ENCODE measurements at places on chromosomes 12 and 14.

GRCh38 chr14:105142651-105143450 is 25.7 kb downstream of the JAG2 start:
- DNase-seq, result no peak

DNA sequence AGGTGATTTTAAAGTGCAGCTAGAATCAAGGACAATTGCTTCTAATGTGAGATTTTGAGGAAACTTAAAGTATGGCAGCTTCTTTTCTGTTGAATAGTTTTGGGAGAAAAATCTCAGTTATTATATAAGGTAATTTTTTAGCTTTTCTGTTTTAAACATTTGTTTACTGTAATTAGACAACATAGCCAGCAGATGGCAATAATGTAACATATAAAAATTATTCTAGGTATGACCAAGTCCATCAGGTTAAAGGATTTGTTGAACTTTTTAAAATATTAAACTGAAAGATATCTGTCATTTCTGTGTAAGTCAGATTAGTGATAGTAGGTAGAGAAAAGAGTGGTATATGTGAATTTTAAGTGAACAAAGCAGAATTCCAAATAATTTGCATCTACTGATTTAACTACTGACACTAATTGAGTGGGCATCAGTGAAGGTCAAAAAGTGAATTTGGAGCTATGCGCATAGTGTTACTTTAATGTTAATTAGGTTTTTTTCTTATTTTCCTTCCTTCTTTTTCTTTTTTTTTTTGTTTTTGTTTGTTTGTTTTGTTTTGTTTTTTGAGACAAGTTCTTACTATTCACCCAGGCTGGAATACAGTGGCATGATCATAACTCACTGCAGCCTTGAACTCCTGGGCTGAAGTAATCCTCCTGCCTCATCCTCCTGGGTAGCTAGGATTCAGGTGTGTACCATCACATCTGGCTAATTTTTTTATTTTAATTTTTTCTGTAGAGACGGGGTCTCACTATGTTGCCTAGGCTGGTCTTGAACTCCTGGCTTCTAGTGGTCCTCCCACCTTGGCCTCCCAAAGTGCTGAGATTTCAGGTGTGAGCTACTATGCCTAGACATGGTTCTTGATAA is 18.6 kb downstream of the PRORP start:
- no peak for DNase-seq

DNA sequence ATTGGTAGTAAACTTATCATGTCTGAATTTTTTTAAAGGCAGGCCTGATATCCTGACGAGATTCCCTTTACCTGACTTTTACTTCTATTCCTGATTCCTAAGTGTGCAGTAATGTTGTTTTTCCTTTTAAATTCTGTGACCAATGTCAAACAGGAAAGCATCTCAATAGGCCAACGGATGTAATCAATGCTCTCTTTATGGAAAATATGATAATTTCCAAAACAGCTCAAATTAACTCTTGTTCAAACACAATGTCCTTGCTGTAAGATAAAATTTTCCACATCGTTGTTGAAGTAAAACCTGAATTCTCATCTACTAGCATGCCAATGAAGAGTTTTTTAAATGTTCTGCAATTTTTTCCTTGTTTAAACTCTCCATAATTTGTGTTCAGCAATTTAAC is 8.0 kb upstream of the TAS2R31 start:
- DNase-seq, result no peak

DNA sequence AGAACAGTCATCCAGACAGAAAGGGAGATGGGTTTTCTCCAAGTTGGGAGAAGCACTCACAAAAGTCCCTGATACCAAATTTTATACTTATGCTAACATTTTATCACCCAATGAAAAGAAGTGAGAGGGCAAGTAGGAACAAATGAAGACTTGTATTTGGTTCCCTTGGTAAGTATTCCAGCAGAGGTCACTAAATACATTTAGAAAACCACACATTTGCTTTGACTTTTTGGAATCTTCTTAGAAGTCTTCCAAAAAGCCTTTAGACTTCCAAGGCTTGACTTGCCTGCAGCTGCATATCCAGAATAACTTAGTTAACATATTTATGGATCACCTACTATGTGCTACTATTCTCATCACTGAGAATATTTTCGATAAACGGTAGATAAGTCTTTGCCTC is 3.1 kb upstream of the GYS2 start:
- no peak for DNase-seq

DNA sequence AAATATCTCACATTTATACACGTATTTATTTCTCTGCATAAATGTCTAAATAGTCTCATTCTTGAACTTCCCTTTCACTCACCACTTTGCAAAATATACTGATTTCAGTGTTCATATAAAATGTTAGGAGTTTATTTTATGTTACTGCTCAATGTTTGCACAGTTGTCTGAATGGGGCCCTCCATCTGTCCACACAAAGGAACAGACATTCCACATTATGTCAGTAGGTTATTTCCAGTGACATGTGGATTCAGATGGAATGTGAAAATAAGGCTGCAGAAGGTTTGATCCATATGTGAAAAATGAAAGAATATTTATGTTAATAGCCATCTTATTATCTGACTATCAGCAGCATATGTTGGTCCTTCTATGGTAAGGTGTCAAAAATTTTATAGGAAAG is 994.4 kb upstream of the SEL1L start:
- DNase-seq, result peak; percentile 52

- no peak for DNase-seq
Observed at GRCh38 chr14:66507181-66507721, 696 bp upstream of the GPHN start.

DNA sequence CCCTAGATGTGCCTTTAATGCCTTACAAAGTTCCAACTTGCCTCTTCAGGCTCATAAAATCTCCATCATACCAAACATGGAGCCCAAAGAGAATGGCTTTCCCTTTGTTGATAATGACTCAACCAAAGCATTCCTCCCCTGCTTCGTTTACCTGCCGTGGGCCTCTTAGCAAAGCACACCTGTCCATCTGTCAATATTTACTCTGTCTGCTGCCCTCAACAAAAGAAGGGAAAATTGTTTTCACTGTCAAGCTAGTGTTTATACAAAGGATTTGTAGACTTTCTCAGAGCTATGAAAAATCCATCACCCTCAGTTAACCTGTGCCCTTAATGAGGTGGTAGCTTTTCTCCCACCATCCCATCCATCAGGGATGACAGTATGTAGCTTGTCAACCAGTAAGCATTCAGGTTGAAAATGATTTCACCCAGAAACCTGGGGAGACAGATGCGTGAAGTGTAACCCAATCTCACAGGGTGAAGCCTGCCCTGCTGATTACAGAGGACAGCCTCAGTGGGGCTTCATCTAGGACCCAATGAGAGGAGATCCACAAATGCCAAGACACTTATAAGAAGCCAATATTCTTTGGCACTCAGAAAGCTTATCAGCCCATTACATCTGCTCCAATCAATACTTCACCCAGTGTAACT is 278.1 kb downstream of the NUAK1 start:
- DNase-seq, result no peak

DNA sequence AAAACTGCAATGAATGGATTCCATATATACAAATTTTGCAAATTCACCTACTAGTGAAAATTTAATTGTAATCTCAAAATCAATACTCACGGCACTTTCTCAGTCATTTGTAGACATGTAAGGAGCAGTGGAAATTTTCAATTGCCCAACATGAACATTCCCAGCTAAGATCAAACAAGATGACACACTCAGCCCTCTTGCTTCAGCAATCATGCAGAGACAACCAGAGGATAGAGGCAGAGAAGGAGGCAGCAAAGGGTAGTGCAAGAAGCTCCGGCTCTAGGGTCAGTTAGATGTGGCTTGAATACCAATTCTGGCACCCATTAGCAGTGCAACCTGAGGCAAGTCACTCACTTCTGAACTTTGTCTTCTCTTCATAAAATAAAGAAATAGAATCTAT is 91.5 kb upstream of the SLC35F4 start:
- DNase-seq, result no peak

DNA sequence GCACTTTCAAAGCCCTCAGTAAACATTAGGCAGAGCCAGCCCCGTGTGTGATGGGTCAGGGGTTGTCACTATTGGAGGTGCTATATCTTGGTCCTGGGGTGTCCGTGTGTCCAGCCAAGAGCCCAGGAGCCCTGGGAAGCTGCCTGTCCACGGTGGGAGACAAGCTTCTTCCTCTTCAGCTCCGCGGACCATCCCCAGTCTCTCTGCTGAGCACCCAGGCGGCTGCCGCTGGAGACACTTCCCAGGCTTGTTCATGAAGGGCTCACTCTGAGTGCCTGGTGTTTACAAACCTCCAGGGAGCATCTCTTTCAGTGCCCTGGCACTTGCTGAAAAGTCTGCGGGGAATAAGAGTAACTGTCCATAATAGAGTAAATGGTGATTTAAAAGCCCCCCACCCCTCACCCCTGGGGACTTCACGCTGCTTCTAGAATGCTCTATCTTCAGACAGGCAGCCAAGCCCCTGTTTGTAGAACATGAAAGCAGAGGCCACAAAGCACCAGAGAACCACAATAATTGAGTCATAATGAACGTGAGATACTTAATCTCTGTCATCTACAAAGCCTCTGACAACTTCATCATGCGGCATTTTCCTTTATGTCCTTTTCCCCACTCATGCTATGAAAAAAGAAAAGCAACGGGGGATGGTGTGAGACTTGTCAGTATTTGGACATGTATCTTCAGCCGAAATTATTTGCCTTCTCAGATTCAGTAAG is 178.6 kb downstream of the TMEM132C start:
- no peak for DNase-seq

DNA sequence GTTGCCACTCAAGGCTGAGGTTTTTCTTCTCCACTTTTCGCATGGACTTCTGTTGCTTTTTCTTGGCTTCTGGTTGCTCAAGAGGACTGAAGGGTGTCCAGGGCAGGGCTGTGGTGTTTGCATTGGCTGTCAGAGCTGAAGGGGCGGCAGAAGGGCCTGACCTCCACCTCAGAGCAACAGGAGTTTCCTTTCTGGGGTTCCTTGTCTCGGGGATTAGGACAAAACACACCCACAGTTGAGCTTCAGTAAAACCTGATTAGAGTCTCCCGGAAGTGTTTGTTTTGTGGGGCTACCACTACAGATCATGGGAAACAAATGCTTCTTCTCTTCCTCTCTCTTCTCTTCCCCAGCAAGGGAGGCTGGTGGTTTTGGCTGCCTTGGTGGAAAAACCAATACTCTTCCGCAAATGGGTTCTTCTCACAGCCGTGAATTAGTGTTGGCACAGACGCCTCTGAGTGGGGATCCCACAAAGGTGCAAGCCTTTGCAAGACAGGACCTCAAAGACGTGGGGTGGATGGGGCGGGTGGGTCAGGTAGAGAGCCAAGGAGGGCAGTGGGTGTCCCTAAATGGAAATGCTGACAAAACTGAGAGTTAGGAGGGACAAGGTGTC is 317.7 kb upstream of the TBX3 start:
- DNase-seq, result no peak

GRCh38 chr14:20327005-20327869 is 5.8 kb downstream of the CCNB1IP1 start:
- peak; percentile 33 for DNase-seq

DNA sequence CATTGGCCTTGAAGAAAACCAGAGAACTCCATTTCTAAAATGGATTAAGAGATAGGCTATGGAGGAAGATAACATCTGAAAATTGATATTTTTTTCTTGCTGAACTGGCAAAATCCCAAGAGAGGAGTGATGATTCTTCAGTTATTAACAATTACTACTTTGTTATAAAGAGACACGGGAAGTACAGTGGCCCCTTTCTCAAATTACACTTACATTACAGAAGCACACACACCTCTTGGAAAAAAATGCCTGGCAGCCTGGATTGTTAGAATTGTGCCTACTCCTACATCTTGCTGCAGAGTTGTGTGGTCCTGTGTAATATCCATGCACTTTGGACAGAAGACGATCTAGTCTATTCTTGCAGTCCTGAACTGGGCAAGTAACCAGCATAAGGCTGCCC is 71.7 kb downstream of the TGFB3 start:
- DNase-seq, result no peak

DNA sequence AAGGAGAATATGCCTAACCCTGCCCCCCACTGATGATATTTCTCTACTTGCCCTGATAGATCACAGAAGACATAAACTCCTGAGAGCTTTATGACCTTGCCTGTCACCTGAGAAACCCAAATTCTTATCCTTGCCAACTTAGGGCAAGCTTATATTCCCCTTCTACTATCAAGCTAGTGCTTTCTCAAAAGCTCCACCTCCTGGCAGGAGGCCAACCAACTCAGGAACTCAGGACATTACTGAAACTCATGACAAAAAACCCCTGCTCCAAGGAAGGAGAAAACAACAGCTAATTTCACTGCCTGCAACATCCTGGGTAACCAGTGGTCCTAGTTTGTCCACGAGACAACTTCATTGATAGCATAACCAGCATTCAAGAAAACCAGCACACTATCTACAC is 60.9 kb upstream of the FSCB start:
- DNase-seq, result no peak

DNA sequence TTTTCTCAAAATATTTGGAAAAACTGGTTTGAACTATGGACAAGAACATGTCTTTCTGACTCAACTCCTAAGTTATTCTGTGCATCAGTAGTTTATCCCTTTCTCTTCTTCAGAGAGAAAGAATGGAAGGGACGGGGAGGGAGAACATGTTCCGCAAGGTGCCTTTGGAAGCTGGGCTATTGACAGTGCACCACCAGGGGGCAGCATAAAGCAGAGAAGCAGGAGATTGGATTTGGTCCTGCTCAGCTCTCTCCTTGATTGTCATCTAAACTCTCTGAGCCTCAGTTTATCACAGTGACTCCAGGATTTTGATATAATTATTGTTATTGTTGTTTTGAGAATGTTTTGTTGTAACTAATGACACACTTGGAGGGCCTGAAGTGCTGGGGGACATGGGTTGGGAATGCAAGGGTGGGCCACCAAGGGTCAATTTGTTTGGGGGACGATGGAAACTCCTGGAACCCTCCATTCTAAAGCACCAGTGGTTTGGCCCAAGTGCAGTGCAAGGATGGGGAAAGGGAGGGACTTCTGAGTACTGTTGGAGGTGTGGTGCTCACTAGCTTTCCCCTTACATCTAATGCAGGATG is 45.3 kb upstream of the ANO6 start:
- DNase-seq, result no peak

- no peak for DNase-seq
Observed at GRCh38 chr12:54750-55535, 11.6 kb upstream of the IQSEC3 start.

DNA sequence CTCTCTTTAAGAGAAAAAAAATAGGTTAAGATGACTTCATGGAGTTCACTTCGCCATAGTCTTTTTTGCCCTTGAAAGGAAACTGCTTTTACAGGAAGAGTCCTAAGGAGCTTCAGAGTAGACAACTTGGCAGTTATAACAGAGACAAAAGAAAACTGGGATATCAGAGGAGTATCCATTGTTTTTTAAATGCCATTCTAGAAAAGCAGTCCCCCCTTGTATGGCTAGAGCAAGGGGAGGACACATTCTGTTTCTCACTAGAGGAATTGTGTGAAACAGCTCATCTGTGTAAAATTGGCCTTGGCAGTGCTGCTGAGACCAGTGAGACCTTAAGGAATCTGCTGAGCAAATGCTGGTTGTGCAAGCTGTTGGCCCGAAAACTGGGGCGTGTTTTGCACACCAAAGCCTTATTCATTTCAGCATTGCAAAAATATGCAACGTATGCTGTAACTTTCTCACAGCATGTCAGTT is 128.0 kb downstream of the GPR135 start:
- DNase-seq, result no peak

Data from NCI-H524 treated with DMSO at 0.1 percent for 48 hours (cell line).